Cerebellar nuclear complex (tissue), 1 donor: ENCODE measurements at places on chromosomes 4 and X.

DNA sequence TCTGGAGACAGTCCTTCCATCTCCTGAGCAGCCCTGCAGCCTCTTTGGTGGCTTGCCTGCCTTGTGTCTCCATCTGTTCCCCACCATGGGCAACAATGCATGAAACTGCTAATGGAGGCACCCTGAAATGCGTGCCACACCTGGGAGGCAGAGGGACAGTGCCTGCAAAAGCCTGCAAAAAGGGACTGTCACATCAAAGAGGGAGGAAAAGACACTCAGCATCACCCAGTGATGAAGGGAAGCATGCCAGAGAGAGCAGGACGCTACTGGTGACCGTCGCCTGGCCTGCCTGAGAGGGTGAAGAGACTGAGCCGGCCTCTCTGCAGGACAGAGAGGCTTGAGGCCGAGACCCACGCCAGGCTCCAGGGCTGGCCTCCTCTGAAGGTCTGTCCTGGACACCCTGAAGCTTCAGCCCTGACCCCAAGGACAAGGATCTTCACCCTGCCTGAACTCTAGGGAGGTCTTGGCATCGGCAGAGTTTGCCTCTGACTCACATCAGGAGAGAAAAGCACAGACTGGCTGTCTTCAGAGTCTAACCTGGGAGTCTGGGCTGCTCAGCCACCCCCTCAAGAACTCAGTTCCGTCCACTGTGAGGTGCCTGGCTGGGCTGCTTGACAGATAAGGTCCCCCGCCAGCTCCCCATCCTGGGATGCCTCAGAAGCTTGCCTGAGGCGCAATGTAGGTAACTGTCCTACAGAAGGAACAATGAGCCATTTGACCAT lies 8.1 kb downstream of the ACSL1 start:
- DNase-seq = no peak

GRCh38 chr4:123941306-123941705 lies 544.7 kb downstream of the SPRY1 start:
- no peak for DNase-seq

- DNase-seq = no peak
These were observed 15.1 kb downstream of the PALLD start for GRCh38 chr4:168511780-168512489.

DNA sequence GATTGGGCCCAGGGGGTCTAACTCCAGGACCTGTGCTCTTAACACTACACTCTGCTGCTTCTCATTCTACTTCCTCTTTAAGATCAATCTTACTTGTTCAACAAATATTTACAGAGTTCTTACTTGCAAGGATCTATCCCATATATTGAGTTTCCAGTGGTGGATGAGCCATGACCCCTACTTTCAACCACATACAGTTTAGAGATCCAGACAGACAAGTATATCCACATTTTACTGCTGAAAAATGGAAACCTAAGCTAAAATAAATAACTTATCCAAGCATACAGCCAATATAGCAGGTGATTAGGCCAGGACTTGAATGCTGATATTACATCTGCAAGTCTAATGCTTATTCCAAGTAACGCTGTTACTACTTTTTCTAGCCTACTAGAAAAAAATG lies 18.7 kb downstream of the TMEM150C start:
- DNase-seq = no peak

- no peak for DNase-seq
These were observed 62.3 kb upstream of the CD99 start for GRCh38 chrX:2628751-2629315.

GRCh38 chr4:6221301-6221850 lies 21.0 kb upstream of the JAKMIP1 start:
- no peak for DNase-seq

DNA sequence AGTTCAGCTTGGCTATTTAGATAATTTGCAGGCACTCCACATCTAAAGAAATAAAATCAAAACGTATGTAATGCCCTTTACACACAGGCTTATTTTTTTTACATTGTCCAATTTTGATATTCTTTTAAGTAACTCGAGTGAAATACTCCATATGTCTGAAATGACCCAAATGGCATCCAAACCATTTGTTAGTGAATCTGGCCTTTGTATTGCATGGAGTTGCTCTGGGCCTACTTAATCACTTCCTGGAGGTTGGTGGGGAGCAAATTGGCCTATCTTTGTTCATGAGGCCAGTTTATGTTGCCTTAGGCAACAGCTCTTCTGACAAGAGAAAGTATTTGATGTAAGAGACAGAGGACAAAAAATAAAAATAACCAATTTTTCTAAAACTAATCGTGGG lies 47.6 kb upstream of the TMEM131L start:
- no peak for DNase-seq

DNA sequence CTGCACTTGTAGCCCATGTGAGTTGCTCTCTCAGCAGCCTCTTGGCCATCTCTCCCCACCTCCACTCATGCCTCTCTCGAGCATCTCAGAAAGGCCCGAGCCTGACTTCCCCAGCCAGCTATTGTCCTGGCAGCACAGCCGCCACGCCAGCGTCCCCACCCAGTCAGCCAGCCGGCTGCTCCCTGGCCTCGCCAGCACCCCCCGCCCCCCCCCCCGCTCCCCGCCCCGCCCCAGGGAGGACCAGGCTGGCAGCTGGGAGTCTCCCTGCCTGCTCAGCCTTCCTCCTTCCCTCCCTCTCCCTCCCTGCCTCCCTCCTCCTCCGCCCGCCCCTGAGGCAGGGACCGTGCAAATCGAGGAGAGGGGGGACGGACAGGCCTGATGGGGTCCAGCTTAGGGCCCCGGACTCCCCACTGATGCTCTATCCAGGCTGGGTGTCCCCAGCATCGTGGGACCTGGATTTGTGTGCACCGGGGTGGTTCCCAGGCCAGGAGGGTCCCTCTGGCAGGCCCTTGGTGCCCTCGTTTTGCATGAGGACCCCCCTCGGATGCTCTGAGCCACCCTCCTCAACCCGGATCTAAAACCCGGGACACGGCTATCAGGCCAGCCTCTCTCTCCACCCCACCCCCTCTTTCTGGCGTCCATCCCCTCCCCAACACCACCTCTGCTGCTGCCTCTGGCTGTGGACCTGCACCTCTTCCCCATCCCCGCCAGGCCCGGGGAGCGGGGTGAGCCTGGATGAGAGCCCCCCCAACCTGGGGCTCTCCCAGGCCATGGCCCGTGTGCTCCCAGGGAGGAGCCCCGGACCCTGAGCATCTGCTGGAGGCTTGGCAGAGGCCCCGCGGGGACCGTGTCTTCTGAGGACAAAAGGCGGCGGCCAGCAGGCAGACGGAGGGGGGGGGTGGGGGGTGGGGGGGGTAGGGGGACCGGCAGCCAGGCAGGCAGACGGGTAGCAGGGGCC lies at the start of gene GPR173:
TSS of gene GPR173 (plus strand) at position 621 of the 958 bp plus-strand sequence. CDS start 27,833 bp downstream, outside the sequence.
- DNase-seq = peak; percentile 27

GRCh38 chr4:34492414-34492813 lies 1751.9 kb downstream of the ARAP2 start:
- no peak for DNase-seq
